Smooth muscle cell of bladder (primary cell): ENCODE measurements at places on chromosomes 5 and 9. TPM values are rescaled to one million over a fixed set of nuclear protein-coding genes. Genes with fewer than 3 reads are reported as not detected.

The SLC36A2 gene
- total RNA-seq = not detected in 2 replicates

The PTPN3 gene
- total RNA-seq = under 0.01 and 0.57 TPM in 2 replicates

The LCN9 gene
- not detected in 2 replicates for total RNA-seq

The SLC6A3 gene
- under 0.01 TPM in 1 of 2 replicates, not detected in the other for total RNA-seq

The FBXW11 gene
- 60.7 and 75.9 TPM in 2 replicates for total RNA-seq

The SLC27A6 gene
- total RNA-seq = 0.09 and 0.28 TPM in 2 replicates

The SLC34A3 gene
- not detected in 2 replicates for total RNA-seq

The MSMP gene
- not detected in 2 replicates for total RNA-seq

The CCL27 gene
- not detected in 2 replicates for total RNA-seq

The UGT3A1 gene
- total RNA-seq = not detected in 2 replicates

The ZCCHC7 gene
- total RNA-seq = 18.2 and 21.6 TPM in 2 replicates

The POC5 gene
- 4.7 TPM in 2 replicates for total RNA-seq

The CDO1 gene
- total RNA-seq = 2.6 and 7.7 TPM in 2 replicates

The ECM2 gene
- total RNA-seq = 4.3 and 5.0 TPM in 2 replicates

The COL5A1 gene
- 247 and 350 TPM in 2 replicates for total RNA-seq

The UBE2B gene
- total RNA-seq = 19.1 and 21.6 TPM in 2 replicates

The SEMA5A gene
- total RNA-seq = 5.3 and 15.0 TPM in 2 replicates

The ARL14EPL gene
- 0.18 TPM in 1 of 2 replicates, not detected in the other for total RNA-seq

The ANKRD18B gene
- 0.28 and 0.46 TPM in 2 replicates for total RNA-seq

The TTLL11 gene
- total RNA-seq = 3.4 and 3.6 TPM in 2 replicates

The ST8SIA4 gene
- 0.28 and 0.37 TPM in 2 replicates for total RNA-seq

The NUTM2F gene
- not detected in 2 replicates for total RNA-seq

The ACER2 gene
- 1.3 and 2.3 TPM in 2 replicates for total RNA-seq
